Progenitor cell of endocrine pancreas (in vitro differentiated cells): ENCODE measurements at places on chromosomes 5 and 9. TPM values are rescaled to one million over a fixed set of nuclear protein-coding genes. Genes with fewer than 3 reads are reported as not detected.

SLC25A46 gene
- 42.0 and 42.1 TPM in 2 replicates for total RNA-seq

DNA sequence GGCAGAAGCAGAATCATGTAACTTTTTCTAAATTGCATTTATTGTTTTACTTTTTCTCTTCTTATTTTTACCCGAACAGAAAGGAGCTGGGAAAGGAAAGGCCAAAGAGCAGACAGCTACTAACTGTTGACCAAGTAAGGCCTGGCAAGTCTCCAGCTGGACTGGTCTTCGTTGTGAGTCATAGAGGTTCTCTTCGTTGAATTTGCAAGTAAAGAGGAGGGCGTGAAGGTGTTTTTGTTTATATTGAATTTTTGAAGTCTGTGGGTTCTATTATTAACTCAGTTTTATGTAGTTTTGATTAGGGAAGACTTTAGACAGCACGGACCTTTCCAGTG lies 416.5 kb upstream of the CCNH start:
- DNase-seq, result no peak

DNA sequence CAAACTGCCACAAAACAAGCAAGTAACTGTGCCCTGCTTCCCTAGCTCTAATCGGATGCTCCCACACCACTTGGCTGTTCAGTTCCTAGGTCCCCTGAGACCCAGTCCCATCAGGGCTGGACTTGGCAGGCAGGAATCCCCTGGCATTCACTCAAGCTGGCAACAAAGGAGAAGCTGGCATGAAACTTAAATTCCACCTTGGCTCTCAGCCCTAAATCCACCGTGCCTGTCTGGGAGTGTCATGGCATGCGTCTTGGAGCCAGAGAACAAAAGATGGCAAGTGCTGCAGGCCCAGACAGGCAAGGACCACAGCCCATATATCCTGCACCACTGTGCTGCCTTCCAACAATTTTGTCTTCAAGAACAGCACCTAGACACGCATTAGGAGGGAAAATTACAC lies 38.2 kb downstream of the ETF1 start:
- no peak for DNase-seq

DNA sequence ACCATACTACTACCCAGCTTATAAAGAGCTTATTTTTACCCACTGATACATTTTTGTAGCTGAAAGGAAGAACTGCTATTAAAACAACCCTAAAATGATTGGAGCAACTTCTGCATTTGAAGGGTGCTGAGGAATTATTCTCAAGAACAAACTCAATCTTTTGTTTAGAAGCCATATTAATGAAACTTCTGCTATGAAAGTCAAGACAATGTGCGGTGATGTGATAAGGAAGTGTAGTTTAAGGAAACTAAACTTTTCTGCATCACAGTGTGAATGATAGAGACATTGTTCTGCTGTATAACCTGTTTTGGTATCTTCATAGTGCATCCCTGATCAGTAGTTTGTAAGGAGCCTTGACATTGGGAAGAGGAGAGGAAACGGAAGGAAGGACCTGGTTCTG lies 408.5 kb downstream of the TMEM38B start:
- DNase-seq, result no peak

GRCh38 chr9:95822015-95822414 lies 53.5 kb upstream of the ERCC6L2 start:
- DNase-seq, result no peak

NR2F1-AS1 gene
- 6.3 and 10.6 TPM in 2 replicates for total RNA-seq

- no peak for DNase-seq
These were observed 233.6 kb downstream of the SYK start for GRCh38 chr9:91034976-91035824.

DNA sequence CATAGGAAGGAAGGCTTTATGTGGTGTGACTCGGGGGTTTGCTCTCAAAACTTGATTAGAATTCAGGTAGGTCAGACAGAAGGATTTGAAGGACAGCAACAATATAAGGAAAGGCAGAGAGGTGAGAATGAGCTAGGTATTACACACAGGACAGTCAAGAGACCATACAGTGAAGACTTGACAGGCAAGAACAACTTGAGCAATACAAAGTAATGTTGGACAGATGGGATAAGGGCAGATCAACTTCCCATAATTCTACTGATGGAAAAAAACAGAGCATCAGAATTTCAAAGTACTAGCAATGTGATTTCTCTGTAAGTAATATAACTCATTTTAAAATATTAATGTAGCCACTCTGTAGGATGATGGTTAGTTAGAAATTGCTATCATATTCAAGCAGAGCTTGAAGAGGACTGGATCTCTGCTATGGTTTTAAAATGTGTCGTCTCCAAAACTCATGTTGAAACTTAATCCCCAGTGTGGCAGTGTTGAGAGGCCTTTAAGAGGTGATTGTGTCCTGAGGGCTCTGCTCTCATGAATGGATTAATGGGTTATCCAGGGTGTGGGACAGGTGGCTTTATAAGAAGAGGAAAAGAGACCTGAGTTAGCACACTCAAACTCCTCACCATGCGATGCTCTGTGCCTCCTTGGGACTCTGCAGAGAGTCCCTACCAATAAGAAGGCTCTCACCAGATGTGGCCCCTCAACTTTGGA lies 22.4 kb upstream of the HOMER1 start:
- no peak for DNase-seq

DNA sequence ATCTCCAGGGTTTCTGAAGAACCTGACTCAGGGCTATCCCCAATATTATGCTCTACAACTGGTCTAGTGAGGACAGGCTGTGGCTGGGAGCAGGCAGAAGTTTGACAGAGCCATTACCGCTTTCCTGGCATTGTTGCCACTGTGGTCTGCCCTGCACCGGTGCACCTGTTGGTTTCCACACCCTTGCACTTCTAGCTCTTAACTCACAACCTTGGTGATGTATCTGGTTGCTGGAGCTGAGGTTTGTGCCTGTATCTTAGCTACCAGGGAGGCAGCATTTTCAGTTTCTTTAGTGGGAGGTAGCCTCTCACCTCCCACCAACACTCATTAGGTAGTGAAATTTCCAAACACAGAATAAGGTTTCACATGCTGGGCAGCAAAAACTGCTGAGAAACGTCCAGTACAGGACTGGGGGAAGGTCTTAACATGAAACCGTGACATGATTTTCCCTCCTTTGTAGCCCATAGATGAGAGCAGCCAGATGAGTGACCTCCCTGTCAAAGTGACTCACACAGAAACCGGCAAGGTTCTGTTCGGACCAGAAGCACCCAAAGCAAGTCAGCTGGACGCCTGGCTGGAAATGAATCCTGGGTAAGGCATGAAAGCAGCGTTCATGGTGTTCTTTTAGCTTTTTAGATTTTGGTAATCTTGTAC lies 57.7 kb downstream of the SMARCA2 start:
- DNase-seq, result no peak

IL31RA gene
- 0.17 TPM in 1 of 2 replicates, not detected in the other for total RNA-seq

GRCh38 chr5:113057557-113057984 lies 81.0 kb downstream of the DCP2 start:
- DNase-seq, result no peak

DNA sequence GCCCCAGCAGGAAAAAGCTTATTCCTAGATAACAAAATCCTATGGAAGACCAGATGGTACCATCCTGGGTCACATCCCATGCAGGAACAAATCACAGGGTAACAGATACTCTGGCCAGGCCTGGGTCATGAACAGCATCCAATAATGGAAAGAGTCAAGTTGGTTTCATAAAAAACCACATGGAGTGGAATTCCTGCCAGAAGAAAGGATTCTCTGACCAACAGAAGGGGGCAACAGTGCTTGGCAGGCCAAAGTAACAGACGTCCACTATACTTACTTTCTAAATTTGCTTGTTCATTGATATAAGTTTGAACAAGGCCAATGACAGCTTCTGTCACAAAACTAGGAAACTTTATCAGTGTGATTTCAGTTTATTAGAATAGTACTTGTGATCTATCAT lies 273.5 kb downstream of the ARRDC3 start:
- DNase-seq, result no peak

GRCh38 chr9:79928661-79929223 lies 357.0 kb downstream of the TLE4 start:
- DNase-seq, result no peak

PLCXD3 gene
- 1.1 and 1.2 TPM in 2 replicates for total RNA-seq

TAF11L11 gene
- not detected in 2 replicates for total RNA-seq

GRCh38 chr5:159059722-159060121 lies 40.0 kb downstream of the EBF1 start:
- no peak for DNase-seq

PIP5KL1 gene
- 3.4 and 3.6 TPM in 2 replicates for total RNA-seq

PCDHGA7 gene
- total RNA-seq, result 0.41 and 0.49 TPM in 2 replicates

IFNA13 gene
- total RNA-seq, result not detected in 2 replicates

GRCh38 chr5:62592558-62592957 lies 13.9 kb downstream of the LRRC70 start:
- DNase-seq, result no peak

DNA sequence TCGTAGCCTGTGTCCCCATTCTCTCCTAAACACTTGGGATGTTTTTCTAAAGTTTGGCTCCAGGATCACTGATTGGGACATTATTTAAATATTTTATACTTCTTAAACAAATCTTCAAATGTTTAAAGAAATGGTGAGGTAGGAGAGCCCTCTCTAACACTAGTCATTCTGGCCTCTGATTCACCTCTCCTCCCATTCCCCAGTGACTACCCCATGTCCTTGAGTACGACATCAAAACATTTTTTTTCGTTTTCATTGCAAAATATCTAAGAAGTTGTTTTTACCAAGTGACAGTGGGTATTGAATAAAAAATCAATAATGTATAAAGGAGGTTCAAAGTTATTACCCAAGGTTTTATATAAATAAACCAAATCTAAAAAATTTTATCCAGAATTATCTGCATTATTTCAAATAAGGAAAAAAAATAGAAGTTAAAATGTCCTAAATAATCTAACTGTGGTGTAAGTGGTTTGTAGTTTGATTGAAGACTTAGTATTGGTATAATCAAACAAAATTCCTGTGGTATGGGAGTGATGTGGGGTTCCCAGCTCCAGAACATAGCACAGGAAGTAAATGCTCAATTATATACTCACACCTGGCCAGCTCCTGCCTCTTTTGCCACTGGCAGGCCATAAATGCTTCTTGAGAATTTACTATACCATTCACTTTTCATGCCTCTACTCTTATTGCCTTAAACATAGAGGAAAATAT lies 51.1 kb downstream of the MAST4 start:
- no peak for DNase-seq

DNA sequence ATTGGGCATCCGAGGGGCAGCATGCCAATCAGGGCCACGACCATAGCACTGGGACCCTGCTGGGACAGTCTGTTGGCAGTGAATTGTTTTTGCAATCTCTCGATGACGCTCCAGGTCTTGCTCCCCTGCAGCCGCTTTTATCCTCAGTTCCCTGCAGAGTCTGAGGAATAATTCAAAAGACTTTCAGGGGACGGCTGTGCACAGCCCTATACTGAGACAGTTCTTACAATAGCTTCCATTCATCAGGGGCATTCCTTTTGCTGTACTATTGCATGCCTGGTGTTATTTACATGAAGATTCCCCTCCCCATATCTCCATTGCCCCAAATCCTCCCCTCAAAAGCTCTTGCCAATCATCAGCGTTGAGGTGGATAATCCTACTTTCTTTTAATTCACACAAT lies 163.3 kb upstream of the WWC1 start:
- no peak for DNase-seq

- no peak for DNase-seq
These were observed 7.7 kb downstream of the NR3C1 start for GRCh38 chr5:143395638-143396352.

MLANA gene
- not detected in 2 replicates for total RNA-seq
